ENCODE measurements at places on chromosomes 13 and 19.

DNA sequence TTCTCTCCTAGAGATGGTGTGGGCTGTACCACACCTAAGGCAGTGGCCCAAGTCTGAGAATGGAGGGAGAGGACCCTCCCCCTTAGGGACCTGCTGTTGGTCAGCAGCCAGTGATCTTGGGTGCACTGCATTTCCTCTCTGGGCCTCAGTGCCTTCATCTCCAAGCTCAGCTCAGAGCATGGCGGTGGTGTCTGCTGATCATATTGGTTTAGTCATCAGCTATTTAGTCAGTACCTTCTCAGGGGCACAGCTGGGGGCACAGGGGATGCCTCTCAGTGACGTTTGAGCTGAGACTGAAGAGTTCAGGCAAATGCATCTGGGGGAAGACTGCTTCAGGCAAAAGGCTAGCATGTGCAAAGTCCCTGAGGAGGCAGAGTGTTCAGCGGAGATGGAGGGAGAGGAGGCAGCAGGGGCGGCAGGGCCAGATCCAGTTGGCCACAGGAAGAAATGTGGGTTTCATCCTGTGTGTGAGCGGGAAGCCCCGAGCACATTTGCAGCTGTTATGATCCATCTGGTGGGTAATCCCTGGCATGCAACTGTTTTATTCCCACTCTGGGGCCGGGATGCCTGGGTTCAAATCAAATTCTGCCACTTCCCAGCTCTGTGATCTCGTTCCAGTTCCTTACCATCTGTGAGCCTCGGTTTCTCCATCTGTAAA, 15.7 kb upstream of the PGLS start:
- DNase-seq: no peak

DNA sequence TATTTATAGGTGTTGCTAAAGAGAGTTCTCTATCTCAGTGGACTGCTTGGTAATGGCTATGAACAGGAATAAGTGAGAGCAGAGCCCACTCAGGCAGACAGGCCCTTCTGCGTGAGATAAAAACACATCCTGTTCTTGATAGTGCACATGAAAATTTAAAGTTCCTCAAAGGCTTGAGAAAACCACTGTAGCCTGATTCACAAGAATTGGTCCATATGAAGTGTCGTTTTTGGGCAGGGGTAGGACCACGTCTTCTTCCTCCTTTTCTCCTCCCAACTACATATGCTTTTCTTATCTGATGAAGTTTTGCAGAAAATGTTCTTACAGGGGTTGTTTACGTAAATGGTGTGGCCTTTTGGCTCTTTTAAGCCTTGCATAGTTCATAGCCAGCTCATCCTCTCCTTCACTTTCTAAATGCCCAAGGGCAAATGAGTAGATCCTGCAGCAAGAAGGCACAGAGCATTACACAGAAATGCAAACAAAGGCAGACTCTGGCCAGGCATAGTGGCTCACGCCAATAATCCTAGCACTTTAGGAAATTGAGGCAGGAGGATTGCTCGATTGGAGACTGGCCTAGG, 53.8 kb downstream of the RNF6 start:
- DNase-seq: no peak

- no peak for DNase-seq
Measured at GRCh38 chr13:100668408-100668807, 6.2 kb downstream of the TMTC4 start.

- DNase-seq: no peak
Measured at GRCh38 chr13:45717349-45717748, 15.2 kb downstream of the CBY2 start.

DNA sequence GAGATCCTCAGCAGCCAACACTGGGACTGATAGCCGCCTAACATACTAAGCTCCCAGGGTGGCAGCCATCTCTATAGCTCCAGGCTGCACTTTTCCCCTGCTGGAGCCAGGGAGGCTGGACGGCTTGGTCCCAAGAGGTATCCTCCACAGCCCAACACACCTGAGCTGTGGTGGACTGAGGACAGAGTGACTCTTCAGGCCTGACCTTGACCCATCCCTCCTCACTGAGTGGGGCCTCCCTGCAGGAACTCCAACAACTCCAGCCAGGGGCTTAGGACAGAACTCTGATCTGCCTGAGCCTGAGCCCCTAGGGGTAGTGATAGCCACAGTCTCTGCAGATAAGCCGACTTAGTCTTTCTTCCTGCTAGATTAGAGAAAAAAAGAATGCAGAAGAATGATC, 958.1 kb upstream of the PRR20A start:
- DNase-seq: no peak

DNA sequence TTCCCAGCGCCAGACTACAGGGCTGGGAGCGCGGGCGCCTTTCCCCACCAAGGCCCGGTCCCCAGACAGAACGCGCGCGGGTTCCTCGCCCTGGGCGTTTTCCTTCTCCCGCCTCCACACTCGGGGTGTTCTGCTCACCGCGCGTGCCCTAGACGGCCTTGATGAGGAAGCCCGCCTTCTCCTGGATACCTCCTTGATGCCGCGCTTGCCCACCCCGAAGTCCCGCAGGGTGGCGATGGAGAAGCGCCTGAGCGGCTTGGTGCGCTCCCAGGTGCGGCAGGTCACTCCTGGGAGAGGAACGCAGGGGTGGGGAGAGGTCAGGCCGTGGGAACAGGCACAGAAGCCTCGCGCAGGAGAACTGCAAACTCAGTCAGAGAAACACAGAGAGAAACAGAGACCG, 34.8 kb downstream of the CYP2B6 start:
- DNase-seq: no peak

GRCh38 chr13:42702716-42703115, 78.7 kb upstream of the FAM216B start:
- DNase-seq: no peak

DNA sequence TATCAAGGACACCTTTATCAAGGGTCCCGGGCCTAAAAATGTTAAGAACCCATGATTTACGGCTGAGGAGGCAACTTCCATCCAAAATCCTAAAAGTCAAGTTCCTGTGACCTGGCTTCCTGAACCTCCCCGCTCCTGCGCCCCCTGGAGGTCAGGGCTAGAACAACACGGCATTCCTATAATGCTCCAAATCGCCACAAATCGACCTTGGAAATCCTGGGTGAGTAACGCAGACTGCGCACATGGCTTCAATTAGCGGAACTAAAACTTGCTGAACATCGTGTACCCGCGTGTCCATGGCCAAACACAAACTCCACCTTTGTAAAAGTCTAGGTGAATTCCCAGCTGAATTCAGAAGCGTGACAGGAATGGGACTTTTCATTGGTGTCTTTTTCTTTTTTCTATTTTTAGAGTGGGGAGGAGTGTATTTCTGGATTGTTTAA, 4.3 kb upstream of the C5AR1 start:
- peak; percentile 41 for DNase-seq
